ENCODE measurements at places on chromosomes 7 and 10.

- DNase-seq = no peak
These were observed 37.4 kb upstream of the GARS1 start for GRCh38 chr7:30557245-30557644.

DNA sequence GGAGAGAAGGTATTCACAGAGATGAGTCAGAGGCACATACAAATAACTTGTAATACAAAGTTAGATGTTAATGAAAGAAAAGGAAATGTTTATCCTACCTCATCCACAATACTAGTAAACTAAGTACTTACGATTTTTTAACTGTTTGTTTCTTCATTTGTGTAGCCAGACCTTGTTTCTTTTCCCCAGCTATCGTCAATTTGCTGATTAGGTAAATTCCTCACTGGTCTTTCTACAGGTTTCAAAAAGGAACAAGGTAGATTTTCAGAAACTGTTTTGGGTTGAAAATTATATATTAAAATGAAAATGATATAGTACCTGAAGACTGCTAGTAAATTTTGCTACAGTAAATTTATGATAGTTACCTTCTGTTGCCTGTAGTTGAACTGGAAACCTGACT lies 56.6 kb downstream of the PON1 start:
- no peak for DNase-seq

GRCh38 chr7:15166620-15167019 lies 264.1 kb upstream of the DGKB start:
- no peak for DNase-seq

- no peak for DNase-seq
These were observed 51.0 kb upstream of the ELN start for GRCh38 chr7:73976761-73977618.

- DNase-seq = peak; percentile 86
These were observed 25.8 kb upstream of the PPP2R2D start for GRCh38 chr10:131874991-131875451.

All from DMS153 (cell line).